AG08395 (cell line): ENCODE measurements at places on chromosomes 2 and 18.

- no peak for DNase-seq
These were observed 225.6 kb downstream of the CYP26B1 start for GRCh38 chr2:71922091-71922490.

DNA sequence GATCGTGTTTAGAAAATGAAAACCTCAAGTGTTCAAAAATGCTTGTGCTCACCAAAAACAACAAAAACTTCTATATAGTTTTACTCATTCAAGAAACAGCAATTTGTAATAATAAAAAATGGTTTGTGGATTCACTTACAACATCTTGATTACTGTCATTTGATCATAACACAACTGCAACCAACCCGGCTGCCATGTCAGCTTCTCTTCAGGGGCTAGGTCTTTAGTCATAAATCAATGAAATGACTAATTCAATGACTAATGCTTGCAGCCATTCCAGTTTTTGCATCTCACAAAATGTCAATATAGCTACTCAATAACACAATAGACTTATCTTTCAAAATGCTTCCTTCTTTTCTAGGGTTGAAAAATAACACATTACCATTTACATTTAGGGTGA lies 128.0 kb downstream of the OLA1 start:
- no peak for DNase-seq

DNA sequence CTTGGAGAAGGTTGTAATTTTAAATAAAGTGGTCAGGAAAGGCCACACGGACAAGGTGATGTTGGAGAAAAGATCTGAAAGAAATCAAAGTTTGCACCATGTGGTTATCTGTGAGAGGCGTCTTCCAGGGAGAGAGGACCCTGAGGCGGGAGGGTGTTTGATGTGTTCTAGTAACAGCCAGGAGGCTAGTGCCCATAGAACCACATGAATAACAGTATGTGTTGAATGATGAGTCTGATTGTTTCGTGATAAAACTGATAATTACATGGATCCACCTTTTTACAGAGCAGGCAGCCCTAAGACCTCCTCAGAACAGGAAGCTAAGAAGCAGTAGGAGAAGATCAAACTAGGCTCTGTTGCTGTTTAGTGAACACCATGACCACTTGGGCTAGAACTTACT lies 91.4 kb downstream of the SCG2 start:
- DNase-seq = no peak

DNA sequence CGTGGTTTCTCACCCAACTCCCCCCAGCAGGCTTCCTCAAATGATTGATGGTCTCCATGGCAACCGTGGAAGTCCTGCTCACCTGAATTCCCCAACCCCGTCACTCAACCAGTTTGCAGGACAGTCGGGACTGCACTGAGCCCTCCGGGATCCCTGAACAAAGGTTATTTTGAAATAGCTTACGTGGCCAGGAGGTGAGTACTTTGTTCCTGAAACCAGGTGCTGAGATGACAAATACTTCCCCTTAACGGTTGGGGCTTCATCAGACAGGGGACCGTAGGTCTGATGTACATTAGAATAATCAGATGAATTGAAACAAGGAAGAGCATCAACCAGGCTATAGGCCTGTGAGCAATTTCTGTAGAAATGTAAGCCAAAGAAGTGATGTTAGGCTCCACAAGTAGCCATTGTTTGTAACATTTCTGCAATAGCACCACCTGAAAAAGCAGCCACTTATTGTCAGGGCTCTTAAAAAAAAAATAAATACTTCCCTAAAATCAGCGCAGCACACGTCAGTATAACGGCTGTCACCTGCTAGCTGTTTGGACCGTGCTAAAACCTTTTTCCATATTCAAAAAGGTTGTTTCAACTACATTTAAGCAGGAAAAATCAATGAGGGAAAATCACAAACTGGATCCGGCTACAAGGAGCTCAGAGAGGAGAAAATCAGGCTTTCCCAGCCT lies 206.4 kb upstream of the ID2 start:
- no peak for DNase-seq

- no peak for DNase-seq
These were observed 38.1 kb upstream of the DAPL1 start for GRCh38 chr2:158756976-158757375.

DNA sequence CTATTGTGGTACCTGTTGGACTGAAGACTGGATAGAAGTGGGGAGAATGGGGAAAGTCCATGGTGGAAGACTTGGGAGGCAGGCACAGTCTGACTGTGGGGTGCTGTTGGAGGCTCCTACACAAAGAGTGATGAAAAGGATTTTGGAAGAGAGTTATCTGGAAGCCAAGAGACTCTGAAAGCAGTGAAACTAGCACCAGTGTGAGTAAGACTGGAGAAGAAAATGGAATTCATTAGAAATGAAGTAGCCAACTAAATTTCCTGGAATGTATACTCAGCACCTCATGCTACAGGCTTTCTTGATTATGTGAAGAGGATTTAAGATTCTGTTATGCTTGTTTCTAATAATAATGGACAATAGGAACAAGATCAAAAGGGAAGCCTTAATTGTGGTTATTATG lies 27.7 kb downstream of the ELP2 start:
- peak; percentile 18 for DNase-seq

DNA sequence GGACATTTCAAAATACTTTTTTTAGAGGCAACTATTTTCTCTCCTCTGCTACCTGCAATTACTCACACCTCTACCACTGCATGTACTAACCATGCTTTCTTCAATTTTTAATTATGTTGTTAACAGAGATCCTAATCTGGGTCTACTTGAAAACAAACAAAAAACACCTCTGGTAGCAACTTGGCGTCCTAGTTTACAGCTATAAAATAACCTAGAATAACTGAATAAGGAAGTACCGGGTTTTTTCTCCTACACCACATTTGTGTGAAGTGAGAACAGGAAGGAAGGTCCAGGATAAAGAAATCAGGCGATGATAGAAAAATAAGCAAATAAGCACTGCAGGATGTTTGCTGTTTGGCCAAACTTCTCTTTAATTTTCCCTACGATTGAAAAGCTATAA lies 633.5 kb downstream of the LRP1B start:
- DNase-seq = no peak

DNA sequence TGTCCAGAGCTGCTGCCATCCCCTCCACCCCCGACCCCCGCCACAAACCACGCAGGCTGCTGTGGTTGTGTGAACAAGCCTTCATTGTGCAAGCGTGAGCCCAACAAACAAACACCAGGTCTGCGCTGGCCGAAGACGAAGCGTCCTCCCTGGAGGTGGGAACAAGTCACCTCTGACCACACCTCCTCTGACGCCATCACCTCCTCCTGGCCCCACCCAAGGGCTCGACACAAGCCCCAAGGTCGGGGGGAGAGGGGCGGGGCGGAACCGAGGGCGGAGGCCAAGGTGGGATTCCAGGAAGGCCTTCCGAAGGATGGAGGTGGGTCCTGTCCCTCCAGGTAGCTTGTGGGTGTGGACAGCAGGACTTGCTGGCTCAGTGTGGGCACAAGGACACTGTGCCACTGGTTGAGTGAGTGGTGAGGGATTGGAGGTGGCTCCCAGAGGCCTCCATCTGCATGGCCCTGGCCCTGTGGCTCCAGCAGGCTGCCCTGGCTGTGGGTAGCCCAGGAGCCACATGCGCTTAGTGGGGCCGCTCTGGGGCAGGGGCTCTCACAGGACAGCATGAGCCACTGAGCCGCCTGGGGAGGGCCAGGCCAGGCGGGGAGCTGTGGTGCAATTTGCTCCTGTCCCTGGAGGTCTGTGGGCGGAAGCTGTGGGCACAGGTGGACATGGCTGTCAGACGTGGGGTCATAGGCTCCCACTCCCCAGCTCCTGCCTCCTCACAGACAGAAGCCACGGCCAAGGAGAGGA lies 7.4 kb upstream of the GPR17 start:
- no peak for DNase-seq

GRCh38 chr2:96103761-96104486 lies 12.4 kb downstream of the ADRA2B start:
- DNase-seq = no peak

GRCh38 chr2:118292991-118293390 lies 204.7 kb downstream of the INSIG2 start:
- DNase-seq = peak; percentile 63

GRCh38 chr2:98157557-98157956 lies 70.6 kb downstream of the VWA3B start:
- no peak for DNase-seq

- no peak for DNase-seq
These were observed 99.0 kb downstream of the EFEMP1 start for GRCh38 chr2:55824551-55825096.

DNA sequence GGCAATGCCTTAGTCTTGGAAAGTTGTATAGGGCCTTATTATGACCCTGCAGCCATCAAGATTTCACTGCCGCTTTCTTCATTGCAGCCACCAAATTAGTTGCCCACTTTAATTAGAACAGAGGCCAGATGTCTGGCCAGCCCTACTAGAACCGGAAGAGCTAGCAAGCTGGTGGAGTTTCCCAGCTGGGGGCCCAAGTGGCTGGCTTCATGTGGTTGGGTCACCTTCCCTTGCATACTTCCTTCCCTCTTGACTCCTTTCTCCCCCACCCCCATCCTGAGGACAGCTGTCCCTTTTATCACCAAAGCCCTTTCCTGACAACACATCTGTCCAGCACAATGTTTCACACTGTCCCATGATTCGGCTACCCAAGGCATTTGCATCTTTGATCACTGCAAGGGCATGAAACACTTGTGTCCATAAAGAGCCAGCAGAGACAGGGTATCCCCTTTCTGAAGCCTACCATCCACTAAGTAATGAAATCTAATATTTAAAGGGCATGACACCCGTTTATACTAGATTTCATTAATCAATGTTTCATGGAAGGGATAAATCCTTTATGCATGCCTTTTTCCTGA lies 187.2 kb downstream of the BCL11A start:
- DNase-seq = no peak

DNA sequence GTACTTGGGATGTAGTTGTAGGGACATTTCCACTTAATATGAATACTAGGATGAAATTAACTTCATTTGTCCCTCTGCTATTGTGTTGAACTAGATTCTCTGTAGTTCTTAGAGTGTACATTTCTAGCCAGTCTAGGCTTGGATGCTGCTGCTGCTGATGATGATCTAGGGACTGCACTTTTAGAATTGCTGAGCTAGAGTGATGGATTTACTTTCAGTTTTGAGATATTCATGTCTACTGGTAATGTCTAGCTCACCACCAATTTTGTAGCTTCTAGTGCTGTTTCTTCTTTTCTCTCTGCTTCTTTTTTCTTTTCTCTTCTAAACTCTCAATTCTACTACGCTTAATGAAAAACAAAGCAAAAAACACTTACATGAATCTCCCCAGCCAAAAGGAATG lies 49.4 kb downstream of the MRPS9 start:
- DNase-seq = no peak

DNA sequence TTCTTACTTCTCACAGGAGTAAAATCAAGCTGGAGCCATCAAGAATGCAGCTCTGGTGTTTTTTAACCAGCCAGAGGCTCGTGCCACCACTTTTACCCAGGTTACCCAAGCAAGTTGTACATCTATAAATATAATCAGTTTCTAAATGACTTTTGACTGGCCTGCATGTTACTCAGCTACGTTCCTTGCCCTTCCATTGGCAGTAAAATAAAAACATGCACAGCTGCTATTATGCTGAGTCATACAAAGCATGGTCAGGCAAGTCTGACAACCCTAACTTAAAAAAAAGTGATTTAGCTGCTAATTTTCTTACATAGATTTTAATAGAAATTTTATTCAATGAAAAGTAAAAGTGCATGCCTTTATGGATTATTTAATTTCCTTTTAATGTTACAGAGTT lies 111.7 kb upstream of the CSRNP3 start:
- DNase-seq = peak; percentile 36

GRCh38 chr18:49020129-49020528 lies 69.4 kb upstream of the SMAD7 start:
- DNase-seq = no peak

DNA sequence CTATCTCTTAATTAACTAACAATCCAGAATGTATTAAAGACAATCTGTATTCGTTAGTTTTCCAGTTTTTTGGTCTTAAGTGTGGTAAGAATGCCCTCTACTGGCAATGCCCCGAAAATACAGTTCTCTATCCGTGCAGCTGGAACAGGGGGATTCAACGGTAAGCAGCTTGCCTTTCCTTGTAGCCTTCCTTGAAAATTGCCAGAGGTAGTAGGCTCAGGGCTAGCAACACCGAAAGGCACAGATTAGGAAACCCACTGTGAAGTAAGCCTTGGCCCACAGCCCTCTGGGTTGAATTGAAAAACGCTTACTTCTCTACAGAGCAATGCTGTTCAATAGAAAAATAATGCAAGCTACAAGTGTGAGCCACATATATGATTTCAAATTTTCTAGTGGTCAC lies 17.1 kb upstream of the VPS4B start:
- DNase-seq = peak; percentile 61

DNA sequence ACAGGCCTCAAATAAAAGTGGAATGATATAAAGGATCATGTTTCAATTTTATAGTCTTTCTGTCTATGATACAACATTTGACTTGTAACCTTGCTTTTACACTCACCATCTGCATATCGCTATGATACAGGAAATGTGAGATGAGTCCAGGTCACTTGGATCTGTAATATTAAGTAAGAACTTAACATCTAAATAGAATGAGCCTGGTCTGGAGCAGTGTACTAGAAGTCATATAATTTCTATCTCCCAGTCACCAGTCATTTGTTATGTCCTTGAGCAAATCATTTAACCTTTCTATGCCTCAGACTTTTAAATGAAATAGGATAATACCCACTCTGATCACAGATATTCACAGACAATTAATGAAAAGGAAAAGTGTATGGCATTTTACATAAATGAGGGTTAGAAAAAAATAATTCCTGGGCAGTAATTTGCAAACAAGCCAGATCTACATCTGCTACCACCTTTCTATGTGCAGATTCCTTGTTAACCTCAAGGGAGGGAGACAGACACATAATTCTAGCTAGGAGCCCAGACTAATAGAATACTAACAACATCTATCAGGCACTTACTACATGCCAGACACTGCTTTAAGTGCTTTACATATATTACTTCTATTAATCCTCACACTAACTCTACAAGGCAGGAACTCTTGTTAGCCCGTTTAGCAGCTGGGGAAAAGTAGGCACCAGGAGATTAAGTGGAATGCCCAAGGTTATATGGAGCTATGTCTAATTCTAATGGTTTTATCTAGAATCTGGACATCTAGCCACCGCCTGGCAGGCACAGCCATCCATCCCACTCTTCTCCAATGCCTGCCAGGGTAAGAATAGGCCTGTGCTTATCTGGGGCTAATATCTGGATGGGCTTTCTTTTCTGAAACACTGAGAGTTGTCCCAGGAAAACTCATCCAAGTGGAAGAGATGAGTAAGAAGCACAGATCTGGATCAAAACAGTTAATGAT lies 313.6 kb upstream of the CDH20 start:
- DNase-seq = no peak

DNA sequence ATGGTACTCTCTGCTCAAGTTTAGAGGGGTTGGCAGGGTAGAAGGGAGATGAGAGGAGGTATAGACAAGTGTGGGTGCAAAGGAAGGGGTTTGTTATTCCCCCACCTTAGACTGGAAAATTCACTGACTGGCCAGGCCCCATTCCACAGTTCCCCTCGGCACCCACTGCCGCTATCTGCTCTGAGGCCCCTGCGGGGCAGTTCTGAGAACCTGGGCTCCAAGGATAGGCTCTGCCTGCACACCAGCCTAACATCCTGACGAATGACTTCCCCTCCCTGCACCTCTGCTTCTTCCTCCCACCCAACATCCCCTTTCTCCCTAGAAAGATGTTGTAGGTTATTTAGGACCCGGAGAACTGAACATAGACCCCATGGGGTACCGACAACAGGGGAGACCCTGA lies 303.9 kb upstream of the HDAC4 start:
- DNase-seq = no peak
